BJ (cell line): ENCODE measurements at places on chromosomes 4 and X.

- DNase-seq, result no peak
These were observed 211.6 kb downstream of the RCHY1 start for GRCh38 chr4:75302648-75303047.

GRCh38 chrX:110004215-110004614 lies 1.3 kb downstream of the TMEM164 start:
- no peak for DNase-seq

DNA sequence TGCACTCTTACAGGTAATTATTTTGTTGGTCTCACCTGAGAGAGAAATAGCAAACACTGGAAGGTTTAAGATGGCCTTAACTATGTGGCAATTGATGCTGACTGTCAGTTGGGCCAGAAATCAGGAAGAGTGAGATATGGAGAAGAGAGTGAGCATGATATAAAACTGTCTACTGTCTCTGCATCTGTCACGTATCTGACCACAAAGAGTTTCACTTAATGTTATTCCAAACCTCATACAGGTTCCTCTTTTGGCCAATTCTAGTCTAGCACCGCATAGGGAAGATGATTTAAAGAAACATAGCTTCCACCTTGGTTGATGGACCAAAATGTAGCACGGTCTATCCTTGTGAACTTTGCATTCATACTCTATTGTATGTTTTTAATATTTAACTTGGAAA lies 381.0 kb upstream of the BOD1L1 start:
- no peak for DNase-seq

GRCh38 chr4:109215506-109215905 lies 87.0 kb downstream of the COL25A1 start:
- DNase-seq, result no peak

GRCh38 chrX:110082161-110082560 lies 79.2 kb downstream of the TMEM164 start:
- DNase-seq, result peak; percentile 32

GRCh38 chrX:120797188-120797851 lies 78.3 kb downstream of the CT47B1 start:
- DNase-seq, result no peak

DNA sequence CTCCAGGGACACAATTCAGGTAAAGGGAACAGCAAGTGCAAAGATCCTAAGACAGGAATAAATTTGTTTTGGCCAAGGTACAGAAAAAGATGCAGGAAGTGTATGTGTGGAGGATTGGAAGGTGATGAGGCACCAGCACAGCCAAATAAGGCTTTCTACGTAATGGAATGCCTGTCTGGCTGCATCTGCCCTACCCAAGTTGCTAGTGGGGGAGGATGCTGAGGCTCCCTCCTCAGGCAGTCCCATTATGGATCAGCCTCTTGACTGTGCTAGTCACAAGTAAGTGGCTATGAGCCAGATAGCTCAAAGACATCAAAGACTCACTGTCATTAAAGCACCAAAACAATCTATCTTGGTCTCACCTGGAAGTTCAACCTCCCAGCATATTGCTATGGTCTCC lies 300.9 kb upstream of the FAT4 start:
- no peak for DNase-seq

DNA sequence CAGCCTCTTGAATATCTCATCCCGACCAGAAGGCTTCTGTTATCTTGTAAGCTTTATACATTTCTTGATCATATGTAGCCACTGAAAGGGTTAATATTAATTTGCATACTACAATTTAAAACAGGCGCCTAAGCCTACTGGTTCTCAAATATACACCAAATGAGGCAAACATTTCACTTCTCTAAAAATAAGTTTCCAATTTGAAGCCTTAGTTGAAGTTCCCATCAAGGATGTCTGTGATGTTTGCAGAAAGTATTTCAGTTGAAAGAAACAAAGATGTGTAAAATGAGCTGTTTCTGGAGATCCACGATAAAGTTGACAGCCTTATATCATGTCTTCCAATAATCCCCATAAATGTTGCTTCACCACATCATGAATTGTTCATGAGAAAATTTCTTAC lies 70.6 kb downstream of the KIT start:
- DNase-seq, result no peak

- DNase-seq, result no peak
These were observed 378.9 kb downstream of the SMARCA1 start for GRCh38 chrX:129144172-129145038.

- no peak for DNase-seq
These were observed 49.9 kb downstream of the FAM114A1 start for GRCh38 chr4:38917481-38918025.

GRCh38 chr4:25696409-25696808 lies 40.8 kb downstream of the SLC34A2 start:
- DNase-seq, result no peak

DNA sequence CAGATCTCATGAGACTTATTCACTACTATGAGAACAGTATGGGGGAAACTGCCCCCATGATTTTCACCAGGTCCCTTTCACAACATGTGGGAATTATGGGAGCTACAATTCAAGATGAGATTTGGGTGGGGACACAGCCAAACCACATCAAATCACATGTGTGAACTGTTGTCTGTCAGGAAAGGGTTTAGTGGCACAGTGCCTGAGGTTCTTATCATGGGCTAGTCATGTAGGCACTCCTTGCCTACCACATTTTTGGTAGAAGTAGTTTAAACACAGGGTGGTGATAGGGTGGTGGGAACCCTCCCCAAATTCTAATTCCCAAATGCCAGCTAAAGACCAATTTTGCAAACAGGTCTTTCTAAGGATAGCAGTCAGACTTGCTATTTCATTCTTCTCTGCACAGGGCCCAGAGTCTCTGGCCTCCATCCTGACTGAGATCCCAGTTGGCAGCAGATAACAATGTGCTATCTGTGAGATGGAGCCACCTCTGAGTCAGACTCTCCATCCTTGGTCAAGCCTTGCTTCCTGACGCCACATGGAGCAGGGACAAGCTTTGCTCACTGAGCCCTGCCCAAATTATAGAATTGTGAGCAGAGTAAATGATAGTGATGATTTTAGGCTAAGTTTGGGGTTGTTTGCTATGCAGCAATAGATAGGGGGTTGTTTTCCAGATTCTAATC lies 33.5 kb upstream of the SETD7 start:
- DNase-seq, result no peak

DNA sequence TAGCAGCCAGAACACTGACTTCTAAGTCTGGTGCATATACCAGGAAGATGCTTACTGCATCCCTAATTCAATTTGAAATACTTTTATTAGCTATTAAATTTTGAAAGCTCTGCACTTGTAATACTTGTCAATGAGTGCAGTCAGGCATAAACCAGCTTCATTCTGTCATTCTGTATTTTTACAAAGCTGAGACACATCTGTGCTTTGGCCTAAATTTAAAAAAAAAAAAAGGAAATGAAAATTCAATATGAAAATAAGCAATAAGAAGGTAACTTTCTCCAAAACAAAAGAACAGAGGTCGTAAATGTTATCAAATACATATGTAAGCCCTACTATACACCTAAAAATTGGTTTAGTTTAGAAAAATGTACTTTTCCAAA lies 7.0 kb downstream of the SMIM14 start:
- DNase-seq, result no peak

- no peak for DNase-seq
These were observed 79.4 kb downstream of the JADE3 start for GRCh38 chrX:46991664-46992063.

GRCh38 chr4:171644430-171645057 lies 168.7 kb upstream of the GALNTL6 start:
- DNase-seq, result no peak

GRCh38 chr4:152101556-152102435 lies 341.0 kb upstream of the GATB start:
- peak; percentile 9 for DNase-seq

GRCh38 chr4:181874602-181875001 lies 368.6 kb upstream of the TENM3 start:
- no peak for DNase-seq

GRCh38 chr4:155795991-155796390 lies 37.2 kb downstream of the GUCY1B1 start:
- DNase-seq, result no peak

GRCh38 chr4:24322995-24323394 lies 261.4 kb downstream of the DHX15 start:
- DNase-seq, result no peak

DNA sequence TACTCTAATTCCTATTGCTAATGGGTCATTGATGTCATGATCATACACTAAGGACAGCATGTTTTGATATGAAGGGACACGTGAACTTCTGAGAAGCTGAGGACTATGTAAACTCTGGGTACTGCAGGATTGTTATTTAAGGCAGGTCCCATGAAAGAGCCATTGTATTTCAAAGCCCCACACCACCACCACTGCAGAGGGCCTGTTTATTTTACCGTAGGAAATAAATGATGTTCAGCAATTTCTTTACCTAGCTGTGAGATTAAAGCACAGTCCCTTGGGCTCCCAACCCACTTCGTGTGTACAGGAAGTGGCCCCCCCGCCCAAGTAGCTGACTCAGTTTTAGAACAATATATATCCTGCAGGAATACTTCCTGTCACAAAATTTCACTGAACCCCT lies 89.8 kb upstream of the ACSL4 start:
- no peak for DNase-seq

GRCh38 chr4:8501781-8502180 lies 61.2 kb downstream of the TRMT44 start:
- DNase-seq, result no peak

DNA sequence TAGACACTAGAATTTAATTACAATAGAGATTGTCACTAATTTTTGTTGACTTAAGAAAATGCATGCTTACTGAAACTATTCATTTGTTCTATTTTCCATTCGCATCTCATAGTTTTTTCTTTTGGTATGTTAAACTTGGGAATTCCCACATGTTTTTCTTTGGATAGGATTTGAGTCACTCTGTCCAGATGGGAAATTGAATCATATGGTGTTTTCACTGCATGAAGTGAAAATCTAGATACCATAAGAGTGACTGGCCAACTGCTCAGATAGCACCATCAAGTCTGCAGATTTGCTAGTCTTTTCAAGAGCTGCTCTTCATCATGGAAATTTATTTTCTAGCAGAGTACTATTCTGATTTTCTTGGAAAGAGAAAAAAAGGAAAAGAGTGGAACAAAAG lies 172.6 kb downstream of the FAM47B start:
- peak; percentile 31 for DNase-seq

- DNase-seq, result no peak
These were observed 116.9 kb downstream of the ZNF827 start for GRCh38 chr4:145821766-145822165.

DNA sequence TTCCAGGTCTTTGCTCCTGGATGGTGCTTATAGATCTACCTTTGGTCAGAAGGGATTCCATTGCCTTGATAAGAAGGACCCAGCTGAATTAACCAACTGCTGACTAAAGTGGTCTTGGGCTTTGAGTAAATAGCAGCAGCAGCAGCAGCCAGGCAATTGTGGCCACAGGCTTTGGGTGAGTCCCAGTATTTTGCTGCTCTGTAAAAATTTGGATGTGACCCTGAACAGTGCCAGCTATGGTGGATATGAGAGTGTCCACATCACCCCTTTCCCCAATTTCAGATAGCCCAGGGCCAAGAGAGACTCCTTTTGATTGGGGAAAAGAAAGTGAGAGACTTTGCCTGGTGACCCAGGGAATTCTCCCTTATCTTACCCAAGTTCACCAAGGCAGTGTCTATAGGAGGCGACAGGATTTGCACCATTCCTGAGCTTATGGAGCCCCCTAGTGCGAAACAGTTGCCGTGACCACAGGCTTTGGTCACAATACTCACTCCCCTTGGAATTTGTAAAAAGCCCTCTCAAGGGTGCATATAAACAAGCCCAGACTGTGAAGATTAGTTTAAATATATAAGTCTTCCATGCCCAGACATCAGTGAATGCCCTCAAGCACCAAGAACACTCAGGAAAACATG lies 518.0 kb downstream of the TMA16 start:
- no peak for DNase-seq

GRCh38 chr4:168755598-168756477 lies 254.2 kb downstream of the CBR4 start:
- no peak for DNase-seq

DNA sequence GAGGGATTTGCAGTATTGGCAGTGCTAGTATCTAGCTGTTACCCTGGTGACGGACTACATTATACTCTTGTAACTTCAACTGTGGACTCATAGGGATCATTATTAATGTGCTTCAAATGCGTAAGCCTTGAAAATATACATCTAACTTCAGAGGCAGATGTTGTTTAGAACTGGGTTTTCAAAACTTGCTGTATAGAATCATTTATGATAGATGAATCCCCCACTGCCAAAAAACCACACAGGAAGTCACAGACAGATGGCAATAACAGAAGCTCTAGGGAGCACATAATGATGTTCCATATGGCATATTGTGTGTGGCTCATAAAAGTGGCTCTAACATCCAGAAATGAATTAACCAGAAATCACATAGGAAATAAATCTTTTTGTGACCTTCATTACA lies 62.3 kb upstream of the RELL1 start:
- DNase-seq, result no peak

DNA sequence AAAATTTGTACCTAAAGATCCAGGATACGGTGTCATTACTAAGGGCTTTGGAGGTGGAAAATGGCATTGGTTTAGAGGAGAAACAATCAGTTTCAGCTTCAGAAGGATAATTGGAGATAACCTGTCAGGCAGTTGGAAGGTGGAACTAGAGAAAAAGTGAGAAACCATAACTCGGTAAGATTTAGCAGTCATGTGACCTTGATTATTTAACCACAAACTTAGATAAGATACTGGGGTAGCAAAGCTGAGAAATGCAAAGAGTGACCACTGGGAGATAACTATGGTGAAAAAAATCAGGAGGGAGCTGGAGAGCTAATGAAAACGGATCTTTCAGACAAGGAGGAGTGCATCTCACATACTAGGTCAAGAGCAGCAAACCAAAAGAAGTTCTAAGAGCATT lies 58.3 kb upstream of the SMARCA5 start:
- DNase-seq, result no peak

DNA sequence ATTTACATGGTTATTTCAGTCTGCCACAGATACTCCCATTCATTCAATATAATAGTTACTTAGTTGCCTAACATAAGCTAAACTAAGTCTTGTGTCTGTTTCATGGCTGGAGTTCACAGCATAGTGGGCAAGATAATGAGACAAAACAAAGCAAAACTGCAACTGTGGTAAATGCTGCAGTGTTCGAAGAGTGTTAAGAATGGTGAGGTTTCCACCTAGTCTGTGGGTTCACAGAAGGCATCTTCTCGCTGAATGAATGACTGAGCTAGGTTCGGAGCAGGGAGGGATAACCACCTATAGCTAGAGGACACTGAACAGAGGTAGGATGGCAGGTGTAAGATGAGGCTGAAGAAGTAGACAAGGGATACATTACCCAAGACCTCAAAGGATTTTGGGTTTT lies 171.0 kb downstream of the FBXW7 start:
- no peak for DNase-seq

- DNase-seq, result peak; percentile 42
These were observed 13.2 kb upstream of the PCDH18 start for GRCh38 chr4:137545461-137545861.

- DNase-seq, result no peak
These were observed 189.0 kb upstream of the TTC29 start for GRCh38 chr4:147134536-147135210.
